ENCODE measurements at places on chromosomes 3 and 15. TPM values are rescaled to one million over a fixed set of nuclear protein-coding genes. Genes with fewer than 3 reads are reported as not detected.

DNA sequence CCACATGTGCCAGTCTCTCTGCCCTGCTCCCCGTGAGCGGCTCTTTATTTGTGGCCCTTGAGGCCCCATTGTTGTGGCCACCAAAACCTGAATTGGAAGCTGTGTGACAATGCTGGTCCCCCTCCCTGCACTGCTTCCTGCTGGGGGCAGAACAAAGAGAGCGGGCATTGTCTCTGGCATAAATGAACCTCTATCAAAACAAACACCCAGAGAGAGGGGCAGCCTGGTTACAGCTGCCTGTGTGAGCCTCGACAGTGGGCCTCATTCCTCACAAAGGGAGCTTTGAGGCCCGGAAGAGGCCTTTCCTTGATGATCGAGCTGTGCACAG is 152.9 kb downstream of the IGF1R start:
- peaks cover 3% of the 10 kb centered on the region for H3K36me3 ChIP-seq
- H3K4me1 ChIP-seq, result peaks cover 12% of the 10 kb centered on the region
- no peak overlapping the region for H3K4me3 ChIP-seq
- H3K27me3 ChIP-seq, result no peaks in the 10 kb centered on the region

DNA sequence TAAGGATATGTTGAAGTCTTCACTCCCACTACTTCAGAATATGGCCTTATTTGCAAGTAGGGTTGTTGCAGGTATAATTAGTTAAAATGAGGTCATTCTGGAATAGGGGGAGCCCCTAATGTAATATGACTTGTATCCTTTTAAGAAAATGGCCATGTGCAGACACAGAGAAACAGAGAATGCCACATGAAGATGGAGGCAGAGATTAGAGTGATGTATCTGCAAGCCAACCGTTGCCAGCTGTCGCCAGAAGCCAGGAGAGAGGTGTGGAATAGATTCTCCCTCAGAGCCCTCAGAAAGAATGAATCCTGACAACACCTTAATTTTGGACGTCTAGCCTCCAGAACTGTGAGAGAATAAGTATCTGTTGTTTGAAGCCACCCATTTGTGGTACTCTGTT is 11.3 kb upstream of the TRANK1 start:
- no peaks in the 10 kb centered on the region for H3K27me3 ChIP-seq
- no peaks in the 10 kb centered on the region for H3K36me3 ChIP-seq
- DNase-seq, result no peak
- no peak overlapping the region for H3K27ac ChIP-seq

- H3K4me1 ChIP-seq, result peaks cover 46% of the 10 kb centered on the region
- peak overlapping the region; percentile 86 for H3K27ac ChIP-seq
- H3K4me3 ChIP-seq, result no peak overlapping the region
- no peaks in the 10 kb centered on the region for H3K27me3 ChIP-seq
- peaks cover 15% of the 10 kb centered on the region for H3K36me3 ChIP-seq
- DNase-seq, result no peak
These were observed 58.2 kb downstream of the PLCL2 start for GRCh38 chr3:16942955-16943354.

GRCh38 chr3:52671676-52672075 is 14.0 kb downstream of the PBRM1 start:
- H3K4me3 ChIP-seq, result no peak overlapping the region
- peak overlapping the region; percentile 76 for H3K27ac ChIP-seq
- DNase-seq, result no peak
- H3K27me3 ChIP-seq, result no peaks in the 10 kb centered on the region
- peaks cover 9% of the 10 kb centered on the region for H3K36me3 ChIP-seq
- H3K4me1 ChIP-seq, result peaks cover 30% of the 10 kb centered on the region

GRCh38 chr3:57726397-57726796 is 29.7 kb upstream of the SLMAP start:
- H3K27ac ChIP-seq, result no peak overlapping the region
- peaks cover 3% of the 10 kb centered on the region for H3K36me3 ChIP-seq
- no peak overlapping the region for H3K4me3 ChIP-seq
- no peaks in the 10 kb centered on the region for H3K27me3 ChIP-seq

DNA sequence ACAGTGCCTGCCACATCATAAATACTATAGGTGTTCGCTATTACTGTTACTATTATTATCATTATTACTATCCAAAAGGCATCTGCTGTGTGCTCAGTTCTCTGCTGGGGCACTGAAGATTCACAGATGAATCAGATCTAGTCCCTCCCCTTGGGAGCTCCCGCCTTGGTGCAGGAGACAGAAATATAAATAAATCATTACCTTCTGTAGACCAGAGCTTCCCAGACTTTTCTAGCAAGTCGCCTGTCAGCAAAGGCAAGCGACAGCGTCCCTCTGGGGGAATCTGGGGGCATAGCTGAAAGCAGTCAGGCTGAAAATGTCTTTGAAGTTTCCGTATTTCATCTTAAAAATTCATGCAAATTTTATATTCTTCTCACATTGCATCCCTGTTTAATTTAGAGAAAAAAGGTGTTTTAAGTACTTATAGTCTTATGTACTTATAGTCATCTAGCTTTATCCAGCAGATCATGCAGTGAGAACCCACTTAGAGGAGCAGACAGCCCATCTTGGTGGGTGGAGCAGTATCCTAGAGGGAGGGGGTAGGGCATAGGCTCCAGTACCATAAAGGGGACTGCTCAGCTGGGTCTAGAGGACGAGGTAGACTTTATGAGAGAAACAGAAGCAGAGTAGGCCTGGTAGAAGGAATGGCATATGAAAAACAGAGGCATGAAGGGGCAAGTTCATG is 10.4 kb upstream of the BRPF1 start:
- H3K4me1 ChIP-seq, result peaks cover 22% of the 10 kb centered on the region
- DNase-seq, result no peak
- no peak overlapping the region for H3K27ac ChIP-seq
- H3K27me3 ChIP-seq, result no peaks in the 10 kb centered on the region

- no peak overlapping the region for H3K27ac ChIP-seq
- H3K4me1 ChIP-seq, result no peaks in the 10 kb centered on the region
- no peak overlapping the region for H3K4me3 ChIP-seq
- peaks cover 15% of the 10 kb centered on the region for H3K27me3 ChIP-seq
- no peak for DNase-seq
- peaks cover 2% of the 10 kb centered on the region for H3K36me3 ChIP-seq
These were observed 133.5 kb downstream of the ZNF621 start for GRCh38 chr3:40658305-40658704.

DNA sequence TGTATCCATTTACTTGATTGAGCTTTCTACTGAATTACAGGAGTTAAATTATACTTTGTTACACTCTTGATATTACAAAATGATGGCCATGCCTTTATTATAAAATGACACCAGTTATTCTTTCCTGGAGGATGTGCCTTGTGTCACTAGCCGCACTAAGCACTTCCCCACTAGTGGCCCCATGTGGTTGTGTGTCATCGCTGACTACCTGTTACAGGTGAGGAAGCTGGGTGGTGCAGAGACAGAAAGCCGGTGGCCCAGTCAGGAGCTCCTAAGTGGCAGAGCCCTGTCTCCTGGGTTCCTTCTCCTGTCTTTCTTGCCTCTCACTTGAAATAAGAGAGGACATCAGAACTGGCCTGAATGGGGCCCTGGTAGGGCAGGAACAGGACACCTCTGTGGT is 96.8 kb downstream of the IGF1R start:
- H3K4me1 ChIP-seq, result peaks cover 27% of the 10 kb centered on the region
- peaks cover 17% of the 10 kb centered on the region for H3K27me3 ChIP-seq

DNA sequence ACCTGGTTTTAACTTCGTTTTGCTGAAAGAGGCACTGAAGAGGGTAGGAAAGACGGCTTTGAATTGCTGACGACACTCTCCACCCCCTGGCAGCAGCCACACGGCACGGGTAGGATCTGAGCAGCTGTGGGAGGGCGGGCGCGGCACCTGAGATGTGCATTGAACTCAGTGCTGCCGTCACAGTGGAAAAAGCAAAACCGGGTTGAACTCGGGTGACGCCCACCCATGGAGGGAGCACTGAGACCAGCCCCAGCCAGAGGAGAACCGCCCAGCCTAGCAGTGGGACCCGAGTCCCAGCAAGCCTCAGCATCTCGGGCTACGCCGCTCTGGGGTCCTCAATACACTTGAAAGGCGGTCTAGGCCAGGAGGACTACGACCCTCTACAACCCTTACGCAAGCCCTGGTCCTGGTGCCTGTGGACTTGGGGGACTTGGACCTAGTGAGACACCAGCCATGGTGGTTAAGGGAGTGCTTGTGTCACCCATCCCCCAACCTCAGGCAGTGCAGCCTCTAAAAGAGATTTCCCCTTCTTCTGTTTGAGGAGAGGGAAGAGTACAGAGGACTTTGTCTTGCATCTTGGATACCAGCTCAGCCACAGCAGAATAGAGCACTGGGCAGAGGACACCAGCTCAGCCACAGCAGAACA is 50.0 kb upstream of the RPL35A start:
- DNase-seq, result no peak
- no peak overlapping the region for H3K4me3 ChIP-seq
- no peak overlapping the region for H3K27ac ChIP-seq
- peaks cover 4% of the 10 kb centered on the region for H3K36me3 ChIP-seq
- peaks cover 2% of the 10 kb centered on the region for H3K4me1 ChIP-seq

DNA sequence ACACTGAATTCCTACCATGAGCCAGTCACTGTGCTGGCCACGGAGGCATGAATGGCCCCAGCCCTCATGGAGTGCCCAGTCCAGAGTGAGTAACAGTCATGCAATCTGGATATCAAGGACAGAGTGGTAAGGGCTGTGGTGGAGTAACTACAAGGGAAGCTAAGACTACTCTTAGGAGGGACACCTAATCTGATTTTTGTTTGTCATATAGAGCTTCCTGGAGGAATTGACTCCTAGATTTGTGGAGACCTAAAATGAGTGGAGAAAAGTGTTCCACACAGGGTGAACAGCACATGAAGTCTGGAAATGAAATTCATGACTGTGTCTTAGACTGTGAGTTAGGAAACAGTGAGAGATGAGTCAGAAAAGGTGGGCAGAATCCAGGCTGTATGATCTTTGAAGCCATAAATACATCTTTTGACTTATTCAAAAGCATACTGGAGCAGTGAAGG is 219.9 kb downstream of the NFKBIZ start:
- H3K27me3 ChIP-seq, result peaks cover 4% of the 10 kb centered on the region
- no peak for DNase-seq
- no peak overlapping the region for H3K4me3 ChIP-seq
- H3K36me3 ChIP-seq, result peaks cover 2% of the 10 kb centered on the region
- H3K27ac ChIP-seq, result no peak overlapping the region
- no peaks in the 10 kb centered on the region for H3K4me1 ChIP-seq

DNA sequence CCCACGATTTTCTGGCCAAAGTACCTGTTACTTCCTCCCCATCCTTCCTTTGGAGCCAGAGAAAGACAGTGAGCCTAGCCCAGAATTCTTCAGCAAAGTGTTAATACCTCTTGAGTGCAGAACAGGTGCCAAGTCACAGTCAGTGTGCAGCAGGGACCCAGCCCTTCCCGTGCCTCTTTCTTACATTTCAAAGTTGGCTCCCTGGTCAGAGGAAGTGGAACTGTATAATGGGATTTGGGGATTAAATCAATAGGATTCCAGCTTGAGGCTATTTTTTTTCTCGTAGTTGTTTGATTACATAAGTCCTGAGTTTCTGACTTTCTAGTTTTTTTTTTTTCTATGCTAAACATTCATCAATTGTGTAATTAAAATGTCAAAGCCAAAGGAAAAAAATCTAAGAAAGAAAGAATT is 52.6 kb upstream of the ABHD10 start:
- no peak overlapping the region for H3K27ac ChIP-seq
- no peaks in the 10 kb centered on the region for H3K4me1 ChIP-seq
- peaks cover 7% of the 10 kb centered on the region for H3K36me3 ChIP-seq
- no peaks in the 10 kb centered on the region for H3K27me3 ChIP-seq
- no peak for DNase-seq

- H3K27me3 ChIP-seq, result peaks cover 44% of the 10 kb centered on the region
- H3K4me3 ChIP-seq, result no peak overlapping the region
- no peaks in the 10 kb centered on the region for H3K36me3 ChIP-seq
- DNase-seq, result no peak
- H3K27ac ChIP-seq, result no peak overlapping the region
These were observed 47.1 kb downstream of the HRH1 start for GRCh38 chr3:11201251-11202019.

DNA sequence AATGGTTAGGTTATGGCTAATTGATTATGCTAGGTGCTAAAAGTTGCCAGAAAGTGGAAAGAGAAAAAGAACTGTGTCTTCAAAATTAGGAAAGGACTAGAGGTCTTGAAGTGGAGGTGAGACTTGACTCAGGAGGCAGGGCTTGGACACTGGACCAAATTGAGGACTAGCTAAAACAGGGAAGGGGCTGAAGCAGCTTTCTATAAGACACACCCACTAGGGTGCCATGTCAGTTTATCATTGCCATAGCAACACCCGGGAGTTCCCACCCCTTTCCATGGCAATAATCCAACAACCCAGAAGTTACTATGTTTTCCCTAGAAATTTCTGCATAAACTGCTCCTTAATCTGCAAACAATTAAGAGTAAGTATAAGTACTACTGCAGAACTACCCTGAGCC is 42.9 kb upstream of the MITF start:
- H3K36me3 ChIP-seq, result no peaks in the 10 kb centered on the region
- H3K4me1 ChIP-seq, result no peaks in the 10 kb centered on the region
- no peak for DNase-seq
- H3K27me3 ChIP-seq, result no peaks in the 10 kb centered on the region
- H3K27ac ChIP-seq, result no peak overlapping the region

DNA sequence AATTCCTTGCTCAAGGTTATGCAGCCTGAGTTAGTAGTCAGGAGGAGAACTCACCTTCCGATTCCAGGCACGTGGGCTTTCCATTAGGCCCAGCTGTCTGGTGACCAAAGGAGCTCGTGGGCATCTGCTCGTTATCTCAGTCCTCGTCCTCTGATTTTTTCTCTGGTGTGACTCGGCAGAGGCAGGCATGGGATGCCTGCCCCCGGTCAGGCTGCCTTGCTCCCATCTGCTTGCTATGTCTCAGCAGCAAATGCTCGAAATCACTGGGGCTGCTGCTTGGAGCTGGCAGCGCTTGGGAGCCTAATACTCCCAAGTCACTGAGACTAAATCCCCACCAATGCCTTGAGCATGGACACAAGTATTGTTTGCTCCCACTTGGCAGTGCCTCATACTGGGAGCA is 84.5 kb upstream of the NMNAT3 start:
- H3K27ac ChIP-seq, result no peak overlapping the region
- DNase-seq, result no peak
- H3K27me3 ChIP-seq, result no peaks in the 10 kb centered on the region
- peaks cover 6% of the 10 kb centered on the region for H3K4me1 ChIP-seq

DNA sequence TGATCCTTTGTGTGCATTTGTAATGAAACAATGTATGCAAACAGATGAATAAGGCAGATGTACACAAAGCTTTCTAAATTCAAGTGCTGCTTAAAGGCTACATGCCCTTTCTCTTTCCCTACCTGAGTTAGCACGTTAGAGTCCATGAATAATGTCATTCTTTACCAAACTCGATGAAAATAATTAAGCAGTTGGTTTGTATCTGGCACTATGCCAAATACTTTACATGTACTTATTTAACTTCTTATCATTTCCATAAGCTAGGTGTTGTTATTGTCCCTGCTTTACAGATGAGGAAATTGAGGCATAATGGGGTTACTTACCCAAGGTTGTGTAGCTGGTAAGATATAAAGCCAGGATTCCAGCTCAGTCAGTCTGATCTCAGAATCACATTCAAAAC is 2.4 kb downstream of the GPR171 start:
- peaks cover 29% of the 10 kb centered on the region for H3K4me1 ChIP-seq
- no peaks in the 10 kb centered on the region for H3K27me3 ChIP-seq
- no peak for DNase-seq
- peak overlapping the region; percentile 82 for H3K4me3 ChIP-seq
- H3K36me3 ChIP-seq, result peaks cover 6% of the 10 kb centered on the region
- H3K27ac ChIP-seq, result peak overlapping the region; percentile 98

The CDHR4 gene
- 0.37 TPM for total RNA-seq

The TMEM266 gene
- not detected for total RNA-seq

The GASK1A gene
- total RNA-seq, result not detected

The RLBP1 gene
- not detected for total RNA-seq

The CEMIP gene
- 0.15 TPM for total RNA-seq
